Neural crest cell (in vitro differentiated cells): ENCODE measurements at places on chromosomes 1 and 21.
A peak's percentile ranks its signal among the peaks of the same experiment; 100 is the strongest.

- no peak for DNase-seq
These were observed 3.8 kb downstream of the CCN1 start for GRCh38 chr1:85584264-85584781.

DNA sequence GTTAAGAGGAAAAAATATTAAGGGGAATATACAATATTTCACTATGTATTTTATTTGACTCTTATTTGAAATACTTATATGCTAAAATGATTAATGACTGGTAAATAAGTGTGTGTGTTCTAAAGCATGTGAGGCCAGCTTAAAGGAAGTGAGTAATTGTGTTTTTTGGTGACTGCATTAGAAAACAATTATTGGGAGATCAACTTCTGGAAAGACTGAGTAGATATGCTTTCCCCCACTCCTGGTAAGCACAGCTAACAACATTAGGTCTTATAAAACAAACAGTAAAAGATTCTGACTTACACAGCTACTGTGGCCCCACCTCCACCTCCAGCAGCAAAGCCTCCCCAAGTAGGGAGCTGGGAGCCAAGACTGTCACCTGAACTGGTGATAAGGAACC is 403.0 kb downstream of the SRGAP2C start:
- no peak for DNase-seq

DNA sequence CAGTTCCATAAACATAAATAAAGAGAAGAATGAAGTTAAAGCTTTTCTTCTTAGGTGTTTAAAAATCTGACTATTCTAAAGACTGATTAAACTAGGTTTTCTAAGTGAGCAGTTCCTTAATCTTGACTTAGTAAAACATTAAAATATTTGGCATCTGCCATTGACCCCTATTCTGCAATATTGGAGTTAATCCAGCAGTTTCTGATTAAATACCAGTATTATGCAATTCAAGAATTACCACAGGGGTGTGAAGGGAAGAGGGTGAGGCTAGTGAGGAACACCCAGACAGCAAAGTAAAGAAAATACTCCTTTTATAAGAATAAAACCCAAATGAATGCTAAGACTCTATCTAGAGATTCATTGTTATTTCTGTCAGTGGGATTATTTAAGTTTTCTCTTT is 40.9 kb downstream of the CLIC4 start:
- no peak for DNase-seq

- no peak for DNase-seq
These were observed 2.9 kb downstream of the TIE1 start for GRCh38 chr1:43303471-43304313.

GRCh38 chr1:81192647-81193642 is 607.8 kb upstream of the ADGRL2 start:
- DNase-seq = no peak

DNA sequence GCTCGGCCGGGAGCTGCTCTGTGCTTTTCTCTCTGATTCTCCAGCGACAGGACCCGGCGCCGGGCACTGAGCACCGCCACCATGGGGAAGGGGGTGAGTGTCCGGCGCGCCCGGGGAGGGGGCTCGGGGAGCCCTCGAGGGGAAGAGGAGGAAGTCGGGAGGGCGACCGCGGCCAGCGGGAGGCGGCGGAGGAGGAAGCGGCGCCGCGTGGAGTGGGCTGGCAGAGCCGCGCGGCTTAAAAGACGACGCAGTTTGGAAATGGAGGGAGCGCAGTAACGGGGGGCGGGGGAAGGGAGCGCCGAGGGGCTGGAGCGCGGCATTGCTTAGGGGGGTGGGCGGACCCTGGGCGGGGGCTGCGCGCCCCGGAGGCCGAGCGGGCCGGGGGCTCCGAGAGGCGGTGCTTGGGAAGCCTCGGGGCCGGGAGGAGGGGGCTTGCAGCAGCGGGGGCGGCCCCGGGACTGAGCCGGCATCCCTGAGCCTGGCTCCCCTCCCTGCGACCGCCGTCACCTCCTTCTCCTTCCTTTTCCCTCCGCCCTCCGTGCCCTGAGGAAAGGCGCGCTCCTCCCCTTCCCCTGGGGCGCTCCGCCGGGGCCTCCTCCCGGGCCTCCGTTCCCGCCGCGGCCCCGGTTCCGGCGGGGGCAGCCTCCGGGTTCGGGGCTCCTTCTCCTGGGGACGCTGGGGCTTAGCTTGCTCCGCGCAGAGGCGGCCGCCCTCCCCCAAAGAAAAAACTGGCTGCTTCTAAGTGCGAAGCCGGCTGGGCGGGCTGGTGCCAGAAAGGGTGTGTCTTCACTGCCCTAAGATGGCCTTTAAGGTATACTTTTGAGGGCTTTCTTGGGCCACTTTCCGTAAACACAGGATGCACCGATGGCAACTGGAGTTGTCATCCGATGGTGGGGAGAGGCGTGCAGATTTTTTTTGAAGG is 648 bp downstream of the ATP1A1 start:
- DNase-seq = peak; percentile 36

DNA sequence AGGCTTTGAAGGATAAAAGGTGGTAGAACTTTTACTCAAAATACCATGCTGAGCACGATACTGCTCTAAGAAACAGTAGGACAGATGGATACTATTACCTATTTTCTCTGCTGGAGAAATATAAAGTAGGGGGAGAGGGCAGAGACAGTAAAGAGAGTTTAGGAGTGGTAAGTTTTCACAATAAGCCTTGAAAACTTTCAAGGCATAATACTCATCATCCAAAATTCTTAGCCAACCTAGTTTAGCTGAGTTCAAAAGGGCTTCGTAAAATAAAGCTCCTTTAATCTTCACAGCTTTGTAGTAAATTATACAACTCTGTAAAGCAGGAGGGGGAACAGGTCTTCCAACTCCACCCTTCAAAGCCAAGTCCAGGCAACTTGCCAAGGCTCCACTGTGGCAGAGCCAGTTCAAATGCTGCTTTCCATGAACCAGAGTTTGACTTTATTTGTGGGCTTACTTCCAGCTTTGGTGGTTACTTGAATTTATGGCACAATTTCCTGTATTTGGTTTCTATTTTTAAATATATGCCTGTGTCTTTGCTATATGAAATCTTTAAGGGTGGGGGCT is 15.5 kb downstream of the TEX38 start:
- DNase-seq = no peak

DNA sequence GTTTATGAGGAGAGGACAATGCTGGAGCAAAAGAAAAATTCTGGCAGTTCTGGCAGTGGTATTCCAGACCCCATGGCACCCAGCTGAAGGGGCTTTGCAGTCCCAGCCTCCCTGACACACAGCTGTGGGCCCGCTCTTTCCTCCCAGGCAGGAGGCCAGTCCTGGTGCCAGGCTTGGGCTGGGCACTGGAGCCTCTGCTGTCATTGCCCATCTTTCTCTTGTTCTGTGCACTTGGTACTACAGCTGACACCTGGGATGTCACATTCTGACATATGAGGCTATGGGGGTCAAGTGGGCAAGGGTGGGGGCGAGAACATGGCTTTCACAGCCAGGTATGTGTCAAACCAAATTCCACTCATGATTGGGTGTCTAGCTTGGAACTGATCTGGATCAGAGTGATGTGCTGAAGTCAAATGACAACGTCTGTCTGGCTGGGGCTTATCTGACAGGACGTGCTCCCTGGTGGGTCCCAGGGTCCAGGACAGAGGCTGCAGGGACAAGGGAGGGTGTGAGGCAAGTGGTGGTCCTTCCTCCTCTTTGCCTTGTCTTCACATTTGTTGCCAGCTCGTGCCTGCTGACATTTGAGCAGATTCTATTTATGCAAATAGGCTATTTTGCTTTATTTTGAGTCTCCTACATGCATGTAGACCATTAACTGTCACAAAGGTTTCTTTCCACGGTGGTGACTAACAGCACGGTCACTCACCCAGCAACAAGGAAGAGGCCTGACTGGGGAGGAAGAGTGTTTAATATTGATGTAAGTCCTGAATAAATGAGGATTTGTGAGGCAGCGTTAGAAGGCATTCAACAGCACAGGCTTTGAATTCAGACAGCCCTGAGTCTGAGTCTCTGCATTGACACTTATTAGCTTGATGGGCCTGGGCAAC is 336.3 kb downstream of the PBX1 start:
- DNase-seq = no peak

DNA sequence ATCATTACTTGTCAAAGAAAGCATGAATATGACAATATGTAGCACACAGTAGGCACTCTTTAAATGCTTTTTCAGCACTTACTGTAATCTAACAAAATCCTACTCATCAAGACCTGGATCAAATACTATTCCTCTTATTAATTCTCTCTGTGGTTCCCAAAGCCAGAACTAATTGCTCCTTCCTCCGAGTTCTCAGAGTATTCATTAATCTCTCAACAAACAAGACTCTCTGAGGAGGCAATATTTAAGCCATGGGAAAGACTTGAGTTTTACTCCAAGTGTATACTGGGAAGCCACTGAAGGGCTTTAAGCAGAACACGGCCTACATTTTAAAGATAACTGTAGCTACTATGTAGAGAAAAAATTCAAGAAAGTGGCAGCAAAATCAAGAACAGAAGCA is 79.7 kb downstream of the ENAH start:
- DNase-seq = no peak

- DNase-seq = no peak
These were observed 481 bp upstream of the EXTL1 start for GRCh38 chr1:26020941-26021646.

DNA sequence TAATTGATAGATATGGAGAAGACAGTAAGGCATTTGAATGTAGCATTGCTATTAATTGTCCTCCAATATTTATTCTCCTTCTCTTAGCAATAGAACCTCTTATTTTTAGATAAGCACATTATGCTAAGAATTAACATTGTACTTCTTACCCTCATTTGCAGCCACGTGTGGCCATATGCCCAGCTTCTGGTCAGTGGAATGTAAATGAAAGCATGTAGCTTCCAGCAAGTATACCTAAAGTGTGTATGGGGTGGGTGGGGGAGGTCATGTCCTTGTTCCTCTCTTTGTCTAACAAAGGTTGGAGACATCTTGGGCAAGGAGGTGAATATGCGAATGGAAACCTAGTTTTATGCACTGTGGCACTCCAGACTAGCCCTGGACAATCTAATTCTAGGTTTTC is 133.6 kb upstream of the HMCN1 start:
- no peak for DNase-seq

- no peak for DNase-seq
These were observed 373.8 kb downstream of the LMO4 start for GRCh38 chr1:87702455-87702854.

- DNase-seq = no peak
These were observed 39.1 kb upstream of the PRSS38 start for GRCh38 chr1:227776331-227776771.

DNA sequence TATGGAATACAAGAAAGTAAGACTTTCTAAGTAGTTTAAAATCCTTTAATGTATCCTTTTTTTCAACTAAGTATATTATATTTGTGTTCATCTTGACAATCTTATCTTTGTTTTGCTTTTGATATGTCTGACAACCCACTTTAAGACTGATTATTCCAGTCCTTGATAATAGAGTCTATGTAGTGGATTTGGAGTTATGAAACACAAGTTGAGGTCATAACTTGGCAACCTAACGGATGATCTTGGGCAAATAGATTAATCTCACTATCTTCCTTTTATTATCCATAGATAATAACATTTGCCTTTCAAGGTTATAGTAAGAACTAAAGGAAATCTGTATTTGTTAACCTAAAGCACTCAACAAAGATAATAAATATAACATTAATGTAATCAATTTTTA is 4.8 kb upstream of the GBP2 start:
- no peak for DNase-seq

DNA sequence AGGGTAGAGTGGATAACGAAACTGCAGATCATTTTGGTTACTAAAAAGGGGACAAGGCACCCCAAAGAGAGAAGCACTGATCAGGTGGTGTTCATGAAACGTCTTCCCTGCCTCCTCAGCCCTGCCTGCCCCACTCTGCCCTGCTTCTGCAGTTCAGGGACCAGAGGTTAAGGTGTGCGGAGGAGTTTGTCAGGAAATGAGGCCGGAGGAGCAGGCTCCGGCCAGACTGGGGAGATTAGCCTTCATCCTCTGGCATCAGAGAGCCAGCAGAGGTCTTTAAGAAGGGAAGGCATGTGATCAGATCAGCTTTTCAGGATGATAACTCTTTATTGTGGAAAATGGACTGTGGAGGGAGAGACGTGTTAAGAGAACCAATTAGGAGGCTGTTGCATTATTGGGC is 291.9 kb upstream of the NR5A2 start:
- DNase-seq = no peak

DNA sequence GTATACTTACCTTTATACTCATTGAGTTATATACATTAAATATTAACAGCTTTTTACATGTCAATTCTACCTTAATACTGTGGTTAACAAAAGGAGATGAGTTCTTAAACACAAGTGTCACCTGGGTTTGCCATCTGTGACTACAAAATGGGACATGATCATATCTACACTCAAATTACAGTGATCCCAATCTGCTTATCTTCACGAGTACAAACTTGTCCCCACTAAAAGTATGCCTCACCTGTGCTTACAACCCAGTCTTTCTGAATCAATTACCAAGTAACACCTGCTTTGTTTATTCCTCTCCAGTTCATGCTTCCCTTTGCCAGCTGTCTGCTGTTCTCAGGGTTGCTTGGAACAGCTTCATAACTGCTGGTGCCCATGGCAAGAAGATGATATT is 8.8 kb downstream of the CD1E start:
- no peak for DNase-seq

DNA sequence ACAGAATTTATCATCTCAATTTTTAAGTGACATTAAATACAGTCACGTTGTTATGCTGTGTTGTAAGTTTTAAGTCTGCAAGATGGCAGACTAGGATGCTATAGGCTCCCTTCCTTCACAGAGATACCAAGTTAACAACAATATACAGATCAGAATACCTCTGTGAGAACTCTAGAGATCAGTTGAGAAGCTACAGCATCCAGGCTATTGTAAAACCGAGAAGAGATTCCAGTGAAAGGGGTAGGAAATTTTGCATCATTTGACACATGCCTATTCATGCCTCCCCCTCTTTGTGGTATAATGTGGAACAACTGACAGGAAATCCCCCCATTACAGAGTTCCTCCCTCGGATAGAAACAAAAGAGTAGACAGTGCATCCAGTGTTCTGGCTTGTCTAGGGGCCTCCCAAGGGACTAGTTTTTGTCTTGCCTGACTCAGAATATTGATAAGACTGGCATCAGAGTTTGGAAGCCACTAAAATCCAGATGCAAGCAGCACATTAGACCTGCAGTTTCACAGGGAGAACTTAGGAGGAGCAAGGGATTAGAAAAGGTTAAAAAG is 80.6 kb downstream of the LBR start:
- DNase-seq = peak; percentile 8

DNA sequence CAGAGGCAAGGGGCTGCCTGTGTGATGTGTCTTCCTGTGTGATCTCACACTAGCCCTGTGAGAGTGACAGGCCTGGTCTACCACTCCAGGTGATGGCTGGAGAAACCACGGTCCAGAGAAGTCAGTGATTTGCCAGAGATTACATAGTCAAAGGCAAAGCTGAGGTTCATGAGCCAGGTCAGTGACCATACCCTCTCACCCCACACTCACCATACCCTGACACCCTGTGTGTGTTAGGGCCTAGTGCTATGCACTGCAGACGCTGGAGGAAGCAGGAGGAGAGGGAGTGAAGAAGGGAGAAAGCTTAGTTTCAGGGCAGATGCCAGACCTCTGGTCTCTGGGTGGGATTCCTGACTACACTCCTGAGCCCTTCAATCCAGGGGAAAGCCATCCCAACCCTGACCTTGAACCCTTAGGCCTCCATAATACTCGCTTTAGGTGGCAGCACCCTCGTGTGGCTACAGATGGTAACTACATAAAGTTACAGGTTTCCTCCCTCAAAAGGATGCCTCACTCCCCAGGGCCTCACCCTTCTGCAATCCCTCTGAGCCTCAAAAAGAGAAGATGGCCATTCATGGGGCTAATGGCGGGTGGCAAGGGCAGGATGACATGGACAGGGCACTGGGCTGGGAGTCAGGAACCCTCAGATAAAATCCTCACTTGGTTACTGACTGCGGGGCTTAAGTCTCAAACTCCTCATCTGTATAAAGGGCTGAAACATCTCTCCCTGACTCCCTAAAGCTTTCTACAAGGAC is 20.8 kb upstream of the SDC3 start:
- peak; percentile 69 for DNase-seq
